ENCODE measurements at places on chromosomes 3 and 15.
A peak's percentile ranks its signal among the peaks of the same experiment; 100 is the strongest.

GRCh38 chr3:73315706-73316105, 254.2 kb downstream of the EBLN2 start:
- DNase-seq, result no peak

GRCh38 chr3:123202451-123202850, 708 bp downstream of the SEC22A start:
- DNase-seq, result no peak

GRCh38 chr3:152843955-152844354, 9.0 kb downstream of the P2RY1 start:
- no peak for DNase-seq

DNA sequence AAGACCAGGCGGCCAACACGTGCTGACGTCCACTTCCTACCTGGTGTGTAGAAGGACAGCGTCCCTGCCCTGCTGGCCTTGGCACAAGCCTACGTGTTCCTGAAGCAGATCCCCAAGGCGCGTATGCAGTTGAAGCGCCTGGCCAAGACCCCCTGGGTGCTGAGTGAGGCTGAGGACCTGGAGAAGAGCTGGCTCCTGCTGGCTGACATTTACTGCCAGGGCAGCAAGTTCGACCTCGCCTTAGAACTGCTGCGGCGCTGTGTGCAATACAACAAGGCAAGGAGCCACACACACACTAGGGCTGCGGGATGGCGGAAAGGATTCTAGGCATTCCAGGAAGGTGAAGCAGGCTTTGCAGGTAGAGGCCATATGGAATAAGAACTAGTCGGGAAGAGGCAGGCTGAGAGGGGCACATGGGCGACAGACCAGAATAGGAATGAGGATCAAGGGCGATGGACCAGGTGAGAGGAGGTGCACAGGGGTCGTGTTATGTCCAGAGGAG, 15.9 kb downstream of the CSRNP1 start:
- no peak for DNase-seq

GRCh38 chr15:89998141-89998661, 2.9 kb upstream of the ZNF710 start:
- no peak for DNase-seq

DNA sequence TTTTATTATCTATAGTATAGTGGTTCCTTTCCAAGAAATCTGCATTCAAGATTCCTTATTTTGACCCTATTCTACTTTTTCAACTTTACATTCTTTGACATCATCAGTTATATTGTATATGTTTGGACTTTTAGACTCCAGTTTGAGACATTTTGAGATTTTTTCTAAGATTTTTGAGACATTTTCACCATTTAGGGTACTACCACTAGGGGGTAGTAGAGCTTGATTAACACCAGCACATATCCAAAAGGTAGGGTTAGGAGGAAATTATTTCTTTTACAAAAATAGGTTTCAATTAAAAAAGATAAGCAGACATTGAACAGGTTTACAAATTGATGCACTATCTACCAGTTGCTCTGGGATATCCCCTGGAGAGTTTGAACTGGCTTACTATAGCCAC, 262.5 kb downstream of the SCAPER start:
- no peak for DNase-seq

DNA sequence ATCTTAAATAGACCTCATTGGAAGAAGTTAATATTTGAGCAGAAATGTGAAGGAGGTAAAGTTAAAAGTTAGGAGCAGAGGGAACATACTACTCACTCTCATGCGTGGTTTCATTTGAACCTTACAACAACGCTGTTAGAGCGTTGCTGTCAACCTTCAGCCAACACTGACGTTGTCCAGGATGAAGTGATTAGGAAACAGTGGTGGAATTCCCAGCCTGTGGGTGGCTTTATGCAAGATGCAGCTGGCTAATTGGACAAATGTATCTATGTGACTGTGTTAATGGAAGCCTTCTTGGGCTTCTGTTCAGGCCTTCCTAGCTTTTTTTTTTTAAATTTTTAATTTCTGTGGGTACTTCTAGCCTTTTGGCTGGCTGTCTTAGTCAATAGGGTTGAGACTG, 40.5 kb downstream of the PTPRG start:
- no peak for DNase-seq

DNA sequence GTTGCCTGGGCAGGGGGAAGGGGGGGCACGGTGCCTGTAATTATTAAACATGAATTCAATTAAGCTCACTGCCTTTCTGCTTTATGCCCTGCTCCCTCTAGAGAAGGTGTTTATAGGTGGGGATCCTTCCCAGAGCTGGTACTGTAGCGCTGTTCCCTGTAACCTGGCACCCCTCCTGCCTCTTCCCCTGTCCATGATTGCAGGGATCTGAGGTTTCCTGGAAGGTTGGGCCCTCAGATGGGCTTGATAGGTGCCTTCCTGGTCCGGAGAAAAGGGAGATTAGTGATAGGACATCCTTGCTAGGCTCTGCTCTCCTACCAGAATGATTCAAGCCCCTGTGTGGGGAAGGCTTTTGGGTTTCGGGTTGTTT, 2.1 kb upstream of the FAM131A start:
- DNase-seq, result no peak

- DNase-seq, result no peak
These were observed 31.7 kb upstream of the CEMIP start for GRCh38 chr15:80747317-80748053.

DNA sequence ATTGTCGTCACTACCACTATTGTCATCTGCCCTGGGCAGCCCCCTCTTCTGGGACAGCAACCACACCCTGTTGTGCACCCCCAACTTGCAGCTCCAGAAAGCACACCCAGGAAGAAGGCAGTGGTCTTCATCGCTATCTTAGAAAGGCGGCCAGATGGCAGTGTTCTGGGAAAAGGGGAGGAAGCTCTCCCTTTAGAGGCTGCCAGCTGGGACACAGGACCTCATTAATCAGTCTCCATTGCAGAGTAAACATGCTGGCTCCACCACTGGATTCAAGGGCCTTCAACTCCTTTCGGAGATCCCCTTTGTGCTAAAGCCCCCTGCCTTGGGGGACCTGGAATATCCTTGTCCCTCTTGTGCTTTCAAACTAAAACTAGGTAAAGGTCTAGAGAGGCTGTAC, 199.3 kb upstream of the LINGO1 start:
- no peak for DNase-seq

DNA sequence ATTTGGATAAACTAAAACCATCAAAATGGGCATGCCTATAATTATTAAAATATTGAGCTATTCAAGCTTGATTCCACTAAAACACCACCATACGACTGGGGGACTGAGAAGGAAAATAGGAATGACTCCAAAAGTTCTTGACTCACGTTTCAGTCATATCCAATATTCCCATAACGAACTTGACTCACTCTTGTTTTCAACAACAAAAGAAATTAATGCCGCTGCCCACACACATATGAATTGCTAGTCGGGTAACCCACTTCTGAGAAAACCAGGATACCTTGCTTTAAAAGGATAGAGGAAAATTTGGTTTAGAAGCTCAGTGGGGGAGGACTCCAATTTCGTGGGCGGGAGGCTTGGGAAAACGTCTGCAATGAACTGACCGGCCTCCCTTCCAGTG, 5.2 kb downstream of the HTR3C start:
- no peak for DNase-seq

DNA sequence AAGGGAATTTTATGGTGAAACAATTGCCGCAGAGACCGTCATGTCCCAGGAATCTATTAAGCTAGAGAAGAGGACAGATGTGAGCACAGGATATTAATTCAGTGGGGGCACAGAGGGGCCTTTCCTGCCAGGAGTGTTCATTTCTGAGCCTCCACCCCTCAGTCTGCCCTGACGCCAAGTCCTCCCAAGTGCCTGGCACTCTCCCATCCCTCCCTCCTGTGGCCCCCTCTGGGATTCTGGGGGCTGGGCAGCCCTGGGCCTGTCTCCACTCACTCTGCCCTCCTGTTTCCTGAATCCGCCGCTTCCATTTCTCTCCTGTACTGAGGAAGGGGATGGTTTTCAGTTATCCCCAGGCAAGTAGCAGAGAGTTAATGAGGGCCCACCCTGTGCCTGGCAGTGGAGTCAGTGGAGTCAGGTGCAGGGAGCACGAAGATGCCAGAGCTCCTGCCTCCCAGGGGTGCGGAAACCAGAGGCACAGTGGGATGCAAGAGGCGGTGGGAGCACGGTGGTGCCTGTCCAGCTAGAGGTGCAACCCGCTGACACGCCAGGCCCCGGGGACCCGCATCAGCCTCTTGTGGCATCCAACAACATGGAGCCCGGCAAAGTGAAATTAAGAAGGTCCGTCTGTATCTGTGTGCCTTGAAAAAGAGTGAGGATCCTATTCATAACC, 212.5 kb downstream of the XXYLT1 start:
- no peak for DNase-seq

DNA sequence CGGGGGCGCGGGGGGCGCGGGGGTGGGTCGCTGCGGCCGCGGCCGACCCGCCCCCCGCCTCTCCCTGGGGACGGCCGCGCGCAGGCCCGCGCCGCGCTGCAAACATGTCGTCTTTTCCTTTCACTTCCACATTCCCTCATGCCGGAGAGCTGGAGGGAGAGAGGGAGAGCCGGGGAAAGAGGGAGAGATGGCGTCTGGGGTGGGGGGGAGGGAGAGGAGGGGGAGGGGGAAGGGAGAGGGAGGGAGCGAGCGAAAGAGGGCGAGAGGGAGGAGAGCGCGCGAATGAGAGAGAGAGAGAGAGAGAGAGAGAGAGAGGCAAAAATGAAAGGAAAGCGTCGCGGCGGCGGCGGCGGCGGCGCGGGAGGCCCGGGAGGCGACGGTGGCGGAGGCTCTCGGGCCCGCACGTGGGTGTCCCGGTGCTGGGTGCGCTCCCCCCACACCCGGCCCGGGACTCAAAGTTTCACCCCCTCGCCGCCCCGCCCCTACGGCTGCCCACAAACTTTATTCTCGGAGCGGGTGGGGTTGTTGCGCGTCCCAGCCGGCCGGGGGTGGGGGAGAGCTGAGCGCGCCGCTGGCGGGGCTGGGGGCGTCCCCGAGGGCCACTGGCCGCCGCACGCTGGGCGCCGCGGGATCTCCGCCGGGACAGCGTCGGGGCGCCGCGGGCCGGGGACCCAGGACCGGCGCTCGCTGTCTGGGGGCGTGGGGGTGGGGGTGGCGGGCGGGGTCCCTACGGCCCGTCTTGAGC, 731 bp downstream of the ZNF710 start:
- DNase-seq, result peak; percentile 60

- no peak for DNase-seq
These were observed 245.1 kb upstream of the TLE3 start for GRCh38 chr15:70342554-70343548.

DNA sequence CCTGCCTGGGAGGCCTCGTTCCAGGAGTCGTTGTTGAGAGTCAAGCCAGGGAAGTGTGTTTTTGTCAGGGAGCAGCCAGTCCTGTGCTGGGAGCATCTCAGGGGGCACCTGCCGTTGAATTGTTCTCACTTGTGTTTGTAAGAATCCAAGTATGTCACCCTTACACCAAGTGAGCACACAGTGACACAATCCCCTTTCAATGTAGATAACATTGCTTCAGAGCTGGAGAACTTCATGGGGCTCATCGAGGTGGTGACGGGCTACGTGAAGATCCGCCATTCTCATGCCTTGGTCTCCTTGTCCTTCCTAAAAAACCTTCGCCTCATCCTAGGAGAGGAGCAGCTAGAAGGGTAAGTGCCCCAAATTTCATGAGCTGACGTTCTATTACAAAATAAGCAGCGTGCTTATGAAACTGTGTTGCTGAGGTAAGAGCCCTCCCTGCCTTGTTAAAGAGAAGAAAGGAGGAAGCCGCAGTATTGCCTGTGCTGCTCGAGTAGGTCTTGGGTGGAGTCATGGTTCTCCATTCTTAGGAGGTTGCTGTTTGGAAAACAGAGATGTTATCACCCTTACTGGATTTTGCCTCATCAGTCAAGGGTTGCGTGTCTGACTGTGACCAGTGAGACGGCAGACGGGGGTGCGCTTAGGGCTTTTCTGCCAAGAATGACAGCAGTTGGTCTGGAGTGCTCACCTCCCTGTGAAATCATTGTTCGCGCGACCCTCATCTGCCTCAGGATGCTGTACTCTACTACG, 108.1 kb downstream of the PGPEP1L start:
- no peak for DNase-seq

GRCh38 chr3:47295322-47295721, 12.6 kb downstream of the KLHL18 start:
- no peak for DNase-seq

GRCh38 chr3:44186712-44187111, 55.0 kb upstream of the TOPAZ1 start:
- no peak for DNase-seq

DNA sequence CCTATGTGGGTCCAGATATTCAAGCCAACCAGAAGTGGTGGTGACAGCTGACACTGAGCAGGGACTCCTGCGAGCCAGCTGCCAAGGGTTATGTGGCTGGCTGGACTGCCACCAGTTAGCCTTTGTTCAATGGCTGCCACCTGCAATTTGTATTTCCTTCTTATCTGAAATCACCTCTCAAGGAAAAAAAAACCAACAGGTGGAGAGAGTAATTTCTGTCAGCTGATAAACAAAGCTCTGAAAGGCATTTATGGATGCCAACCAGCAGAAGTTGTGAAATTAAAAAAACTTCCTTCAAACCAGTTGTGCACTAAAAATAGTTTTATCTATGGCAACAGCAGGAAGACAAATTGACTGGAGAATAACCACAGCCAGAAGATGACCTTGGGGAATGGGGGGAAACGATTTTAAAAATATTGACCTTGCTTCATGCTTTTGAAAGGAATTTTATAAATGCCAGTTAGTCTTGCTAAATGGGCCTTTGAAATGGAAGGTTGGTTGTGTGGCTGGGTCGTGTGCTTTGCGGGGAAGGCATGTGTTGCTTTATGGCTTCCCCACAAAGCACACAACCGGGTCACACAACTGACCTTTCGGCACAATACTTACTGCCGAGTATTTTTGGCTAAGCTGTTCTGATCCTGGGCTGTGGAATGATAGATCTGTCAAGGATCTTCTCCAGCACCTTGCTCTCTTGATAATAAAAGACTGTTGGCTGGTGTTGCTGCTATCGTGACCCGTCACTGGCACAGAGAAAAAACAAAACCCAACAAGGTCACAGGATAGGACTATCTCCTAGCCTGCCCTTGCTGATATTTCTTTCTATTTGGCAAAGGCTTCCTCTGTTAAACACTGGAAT, 3.5 kb downstream of the MYZAP start:
- DNase-seq, result no peak

GRCh38 chr3:36991923-36992805, 767 bp downstream of the EPM2AIP1 start:
- DNase-seq, result no peak

DNA sequence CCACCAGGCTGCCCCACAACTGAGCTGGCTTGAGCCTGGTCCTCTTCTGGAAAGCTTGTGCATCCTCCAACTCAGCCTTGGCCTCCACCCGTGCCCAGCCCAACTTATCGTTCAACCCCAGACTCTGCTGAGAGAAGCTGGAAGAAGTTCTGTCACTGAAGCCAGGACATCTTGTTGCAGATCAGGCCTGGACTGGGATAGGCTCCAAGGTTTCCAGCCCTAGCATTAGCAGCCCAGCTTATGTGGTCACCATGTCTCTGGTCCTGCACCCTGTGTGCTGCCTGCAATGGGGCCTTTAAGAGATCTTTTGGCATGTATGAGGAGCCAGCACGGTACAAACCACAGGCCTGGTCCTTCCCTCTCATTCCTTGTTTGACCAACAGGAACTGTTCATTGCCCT, 15.2 kb upstream of the CAMP start:
- DNase-seq, result no peak

Measured in activated T-cell treated with anti-CD3 and anti-CD28 coated beads, Interleukin-2, amount 50 U/mL, for 4 hours (primary cell).